ENCODE measurements at places on chromosomes 4 and X. TPM values are rescaled to one million over a fixed set of nuclear protein-coding genes. Genes with fewer than 3 reads are reported as not detected.
A peak's percentile ranks its signal among the peaks of the same experiment; 100 is the strongest.

DNA sequence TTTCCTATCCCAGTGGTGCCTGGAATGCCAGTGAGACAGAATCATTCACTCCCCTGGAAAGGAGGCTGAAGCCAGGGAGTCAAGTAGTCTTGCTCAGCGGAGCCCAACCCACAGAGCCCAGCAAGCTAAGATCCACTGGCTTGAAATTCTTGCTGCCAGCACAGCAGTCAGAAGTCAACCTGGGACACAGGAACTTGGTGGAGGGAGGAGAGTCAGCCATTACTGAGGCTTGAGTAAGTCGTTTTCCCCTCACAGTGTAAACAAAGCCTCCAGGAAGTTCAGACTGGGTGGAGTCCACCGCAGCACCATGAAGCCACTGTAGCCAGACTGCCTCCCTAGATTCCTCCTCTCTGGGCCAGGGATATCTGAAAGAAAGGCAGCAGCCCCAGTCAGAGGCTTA is 283.2 kb upstream of the CPEB2 start:
- DNase-seq = no peak

- peak; percentile 19 for DNase-seq
These were observed 18.2 kb upstream of the TNIP3 start for GRCh38 chr4:121182296-121182695.

DNA sequence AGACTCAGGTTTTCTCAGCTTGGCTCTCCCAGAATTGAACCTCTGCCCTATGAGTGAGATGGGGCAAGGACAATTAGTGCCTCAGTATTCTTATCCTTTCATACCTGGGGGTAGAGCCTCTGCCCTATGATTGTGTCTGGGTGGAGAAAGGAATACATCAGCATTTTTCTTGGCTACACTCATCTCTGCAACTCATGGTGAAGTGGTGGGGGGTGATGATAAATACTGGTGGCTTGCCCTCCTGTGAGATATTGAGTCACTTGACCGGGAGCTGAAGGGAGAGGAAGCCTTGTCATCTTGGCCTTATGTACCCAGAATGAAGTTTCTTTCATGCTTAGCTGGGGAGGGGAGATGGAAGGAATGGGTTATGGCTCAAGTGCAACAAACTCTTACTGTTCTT is 71.3 kb upstream of the ENOX2 start:
- DNase-seq = no peak

- peak; percentile 55 for DNase-seq
These were observed 56.1 kb downstream of the RAPGEF2 start for GRCh38 chr4:159158985-159159384.

GRCh38 chrX:25523574-25524540 is 508.1 kb upstream of the ARX start:
- DNase-seq = peak; percentile 52

- no peak for DNase-seq
These were observed 79.2 kb upstream of the ATOH1 start for GRCh38 chr4:93749292-93749761.

- no peak for DNase-seq
These were observed 28.5 kb upstream of the TEX13C start for GRCh38 chrX:125291124-125291523.

- no peak for DNase-seq
These were observed 314.1 kb downstream of the PPP1R2C start for GRCh38 chrX:42463706-42464490.

DNA sequence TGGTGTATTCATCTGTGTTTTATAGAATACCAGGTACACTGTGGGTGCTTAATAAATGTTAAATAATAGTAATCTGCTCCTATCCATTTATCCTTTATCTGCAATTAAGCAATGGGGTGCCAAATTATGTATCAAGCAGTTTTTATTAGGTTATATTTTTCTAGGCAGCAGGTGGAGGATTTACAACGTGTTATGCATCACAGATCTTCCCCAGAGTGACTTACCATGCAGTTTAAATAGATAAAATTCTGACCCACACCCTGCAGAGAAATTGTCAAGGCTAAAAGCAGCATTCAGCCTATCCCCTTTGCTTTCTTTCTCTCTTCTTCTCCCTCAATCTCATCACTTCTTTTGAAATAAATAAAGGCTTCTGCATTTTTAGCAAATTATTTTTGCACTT is 306.4 kb downstream of the CXXC4 start:
- DNase-seq = no peak

DNA sequence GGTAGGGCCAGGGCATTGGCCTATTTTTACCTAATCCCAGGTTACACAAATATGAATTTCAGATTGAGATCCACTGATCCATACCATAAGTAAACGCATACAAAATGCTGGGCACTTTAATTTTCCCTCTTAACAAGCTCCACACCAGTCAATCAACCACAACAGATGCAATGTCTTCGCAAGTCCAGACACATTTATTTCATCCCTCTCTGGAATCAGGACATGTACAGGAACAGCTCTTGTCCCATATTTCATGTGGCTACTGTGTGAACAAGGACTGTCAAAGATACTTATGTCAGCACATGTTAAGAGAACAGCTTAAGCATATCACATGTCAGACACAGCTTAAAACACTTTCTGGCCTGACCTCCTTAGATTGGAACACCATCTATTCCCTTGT is 145.9 kb downstream of the PPP3CA start:
- DNase-seq = peak; percentile 17

The GCNA gene
- 0.48 TPM for total RNA-seq

The VGLL1 gene
- total RNA-seq = not detected

The MGARP gene
- 22.3 TPM for total RNA-seq

The FAM184B gene
- 0.02 TPM for total RNA-seq
